ENCODE measurements at places on chromosomes 12 and 14.

- DNase-seq: no peak
Observed at GRCh38 chr12:9342614-9343353, 134.6 kb upstream of the PZP start.

- no peak for DNase-seq
Observed at GRCh38 chr14:105070760-105071137, 5.5 kb upstream of the GPR132 start.

DNA sequence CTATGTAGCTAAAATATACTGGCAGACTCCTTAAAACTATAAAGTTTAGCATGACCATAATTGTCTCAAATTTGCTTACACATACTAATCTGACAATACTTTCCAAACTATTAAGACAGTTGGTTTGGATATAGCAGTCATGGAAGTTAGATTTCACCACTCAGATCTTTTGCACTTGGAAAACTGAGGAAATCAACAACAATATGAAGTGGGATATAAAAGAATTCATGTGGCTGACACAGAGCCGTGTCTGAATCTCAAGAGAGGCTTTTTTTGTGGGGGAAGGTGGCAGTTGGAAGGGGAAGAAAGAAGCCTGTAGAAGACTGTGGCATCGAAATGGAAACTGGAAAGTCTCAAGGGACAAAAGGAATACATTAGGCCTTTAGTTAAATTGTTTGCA is 166.6 kb upstream of the FLRT2 start:
- DNase-seq: no peak

GRCh38 chr12:52193991-52194390 is 2.2 kb upstream of the KRT80 start:
- DNase-seq: no peak

GRCh38 chr14:28756884-28757570 is 9.6 kb upstream of the FOXG1 start:
- no peak for DNase-seq
